Osteocyte (in vitro differentiated cells): ENCODE measurements at places on chromosomes 16 and 17. TPM values are rescaled to one million over a fixed set of nuclear protein-coding genes. Genes with fewer than 3 reads are reported as not detected.

DNA sequence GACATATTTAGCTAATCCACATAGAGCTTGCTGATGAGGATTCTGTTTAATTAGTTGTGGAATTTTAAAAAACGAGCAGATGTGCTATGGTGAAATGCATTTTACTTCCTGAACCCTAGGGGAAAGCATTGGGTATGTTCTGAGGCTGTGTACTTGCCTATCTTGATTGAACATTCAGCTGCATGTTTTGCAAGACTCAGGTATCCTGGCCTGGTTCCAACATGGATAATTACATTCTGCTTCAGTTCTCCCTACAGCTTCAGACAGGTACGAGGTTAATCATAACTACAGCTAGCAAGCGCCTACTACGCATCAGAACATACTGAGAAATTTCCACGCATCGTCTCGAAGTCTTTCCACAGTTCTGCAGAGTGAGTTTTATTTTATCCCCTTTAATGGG lies 77.0 kb downstream of the HS3ST2 start:
- DNase-seq = no peak

GRCh38 chr17:16281351-16281750 lies 64.3 kb downstream of the PIGL start:
- no peak for DNase-seq

ARHGDIA gene
- 430 and 433 TPM in 2 replicates for total RNA-seq

DNA sequence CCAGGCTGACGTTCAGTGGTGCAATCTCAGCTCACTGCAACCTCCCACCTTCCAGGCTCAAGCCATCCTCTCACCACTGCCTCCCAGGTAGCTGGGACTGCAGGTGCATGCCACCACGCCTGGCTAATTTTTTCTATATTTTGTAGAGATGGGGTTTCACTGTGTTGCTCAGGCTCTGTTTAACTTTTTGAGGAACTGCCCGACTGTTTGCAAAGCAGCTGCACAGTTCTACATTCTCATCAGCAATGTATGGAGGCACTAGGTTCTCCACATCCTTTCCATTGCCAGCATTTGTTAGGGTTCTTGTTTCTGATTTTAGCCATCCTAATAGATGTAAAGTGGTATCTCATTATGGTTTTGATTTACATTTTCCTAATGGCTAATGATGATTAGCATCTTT lies 9.4 kb downstream of the TNRC6A start:
- DNase-seq = no peak

DNA sequence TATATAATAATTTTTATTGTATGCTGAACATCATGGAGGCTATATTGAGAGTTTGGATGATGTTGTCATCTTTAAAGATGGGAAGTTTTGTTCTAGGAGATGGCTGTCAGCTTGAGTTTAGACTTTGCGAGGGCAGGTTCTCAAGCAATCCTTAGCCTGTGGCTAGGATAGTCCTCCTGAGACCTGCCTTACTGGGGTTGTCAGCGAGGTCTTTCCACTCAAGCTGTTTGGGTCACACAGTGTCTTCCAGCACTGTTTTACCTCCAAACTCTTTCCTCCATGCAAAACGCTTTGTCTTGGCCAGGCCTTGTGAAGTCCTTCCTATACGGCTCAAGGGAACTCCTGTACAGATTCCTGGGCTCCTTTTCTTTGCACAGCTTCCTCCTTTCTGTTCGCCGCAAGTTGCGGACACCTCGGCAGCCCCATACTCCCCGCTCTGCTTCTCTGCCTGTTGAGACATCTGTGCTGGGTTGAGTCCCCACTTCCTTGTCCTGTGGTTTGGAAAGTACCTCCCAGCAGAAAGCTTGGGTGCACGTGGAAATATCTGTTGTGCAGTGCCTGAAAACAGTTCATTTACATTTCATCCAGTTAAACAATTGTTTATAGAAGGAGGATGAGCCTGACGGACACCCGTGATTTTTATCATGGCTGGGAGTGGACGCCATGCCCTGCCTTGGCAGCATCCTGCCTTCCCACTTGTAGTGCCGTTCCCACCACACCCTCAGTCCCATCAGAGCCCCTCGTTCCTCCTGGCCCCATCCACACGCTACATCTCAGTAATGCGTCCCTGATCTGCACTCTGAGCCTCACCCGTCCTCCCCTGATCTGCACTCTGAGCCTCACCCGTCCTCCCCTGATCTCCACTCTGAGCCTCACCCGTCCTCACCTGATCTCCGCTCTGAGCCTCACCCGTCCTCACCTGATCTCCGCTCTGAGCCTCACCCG lies 55.0 kb upstream of the CBFA2T3 start:
- DNase-seq = no peak

KRTAP4-9 gene
- total RNA-seq = not detected in 2 replicates

NLGN2 gene
- total RNA-seq = 53.8 and 56.8 TPM in 2 replicates

- DNase-seq = no peak
Observed at GRCh38 chr17:81438007-81438659, 42.9 kb downstream of the BAHCC1 start.

- no peak for DNase-seq
Observed at GRCh38 chr17:63941162-63941561, 9.0 kb upstream of the CD79B start.
